NCI-H1417 treated with DMSO at 0.1 percent for 48 hours (cell line): ENCODE measurements at places on chromosomes 16 and 17.

- no peak for DNase-seq
Measured at GRCh38 chr17:65797809-65798208, 236.4 kb upstream of the AXIN2 start.

GRCh38 chr16:85935391-85935973 lies 36.5 kb downstream of the IRF8 start:
- DNase-seq: no peak

DNA sequence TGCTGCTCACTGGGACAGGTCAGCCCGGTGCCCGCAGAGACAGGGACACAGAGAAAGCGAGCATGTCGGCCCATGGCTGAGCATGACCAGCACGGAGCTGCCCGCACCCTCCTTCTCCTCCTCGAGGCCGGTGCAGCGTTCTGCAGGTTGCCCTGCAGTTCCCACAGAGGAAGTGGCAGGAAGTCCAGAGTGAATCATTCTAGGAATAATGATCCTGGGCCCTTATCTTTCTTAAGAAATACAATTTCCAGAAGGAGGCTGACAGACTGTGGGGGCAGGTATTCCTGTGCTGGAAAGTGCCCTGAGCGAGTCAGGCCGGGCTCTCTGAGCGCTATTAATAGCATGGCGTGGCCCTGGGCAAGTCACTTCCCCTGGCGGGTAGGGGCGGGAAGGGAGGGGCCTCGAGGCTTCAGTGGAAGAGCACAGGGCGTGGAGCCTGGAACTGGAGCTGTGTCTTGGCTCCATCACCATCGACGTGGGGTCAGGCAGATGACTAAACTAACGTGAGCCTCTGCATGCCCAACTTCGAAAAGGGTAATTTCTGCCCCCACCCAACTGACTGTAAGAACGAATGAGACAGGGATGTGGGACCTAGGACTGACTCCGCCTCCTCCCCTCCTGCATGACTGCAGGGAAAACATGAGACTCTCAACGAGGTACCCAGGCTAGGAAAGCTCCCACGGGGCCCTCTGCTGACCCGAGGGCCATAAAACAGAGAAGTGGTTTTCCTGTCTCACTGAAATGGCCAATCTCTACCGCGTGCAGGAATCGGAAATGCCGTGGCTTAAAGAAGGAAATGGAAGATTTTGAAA lies 9.8 kb downstream of the TMEM204 start:
- no peak for DNase-seq

GRCh38 chr16:89434490-89434889 lies 55.9 kb downstream of the ANKRD11 start:
- no peak for DNase-seq

- DNase-seq: no peak
Measured at GRCh38 chr16:66001432-66001831, 365.1 kb upstream of the CDH5 start.

DNA sequence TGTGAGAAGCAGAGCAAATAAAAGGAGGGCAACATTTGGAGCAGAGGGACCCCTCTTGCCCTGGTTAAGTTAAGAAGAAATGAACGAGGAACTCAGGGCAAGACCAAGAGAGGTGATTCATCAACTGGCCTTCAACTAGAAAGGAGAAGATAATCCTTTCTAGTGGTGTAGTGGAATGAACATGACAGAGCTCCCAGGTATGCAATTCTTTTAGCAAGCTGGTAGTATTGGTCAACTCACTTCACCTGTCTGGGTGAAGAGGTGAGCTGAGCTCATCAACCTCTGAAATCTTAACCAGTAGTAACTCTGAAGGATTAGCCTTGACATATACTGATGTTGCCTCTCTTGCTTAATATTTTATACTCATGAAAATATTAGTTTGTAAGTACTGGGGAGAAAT lies 1024.7 kb upstream of the GOT2 start:
- DNase-seq: no peak

DNA sequence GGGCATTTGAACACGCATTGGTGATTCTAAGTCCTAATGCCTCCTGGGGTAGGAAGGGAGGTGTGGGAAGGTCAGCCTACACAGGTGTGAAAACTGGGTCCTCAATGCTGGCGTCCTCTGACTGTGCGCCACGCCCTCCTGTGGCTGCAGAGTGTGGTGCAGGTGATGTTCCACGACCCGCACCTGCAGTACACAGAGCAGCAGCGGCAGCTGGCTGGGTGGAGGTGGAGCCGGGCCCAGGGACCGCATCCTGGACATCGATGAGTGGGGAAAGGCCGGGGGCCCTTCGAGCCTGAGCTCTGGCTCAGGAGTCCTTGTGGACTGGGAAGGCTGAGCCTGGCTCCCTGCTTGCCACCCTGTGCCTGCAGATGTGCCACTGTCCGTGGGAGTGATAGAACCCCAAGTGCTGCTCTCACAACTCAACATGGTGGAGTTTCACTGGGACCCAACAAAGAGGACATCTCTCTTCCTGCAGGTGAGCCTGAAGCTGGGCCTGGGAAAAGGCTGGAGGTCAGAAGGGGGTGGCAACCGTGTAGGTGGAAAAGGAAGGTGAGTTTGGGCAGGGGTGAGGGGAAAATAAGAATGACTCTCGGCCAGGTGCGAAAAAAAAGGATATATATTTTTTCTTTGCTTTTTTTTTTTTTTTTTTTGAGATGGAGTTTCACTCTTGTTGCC lies 14.0 kb upstream of the STAC2 start:
- DNase-seq: no peak
